ENCODE measurements at places on chromosomes 6 and 20.

DNA sequence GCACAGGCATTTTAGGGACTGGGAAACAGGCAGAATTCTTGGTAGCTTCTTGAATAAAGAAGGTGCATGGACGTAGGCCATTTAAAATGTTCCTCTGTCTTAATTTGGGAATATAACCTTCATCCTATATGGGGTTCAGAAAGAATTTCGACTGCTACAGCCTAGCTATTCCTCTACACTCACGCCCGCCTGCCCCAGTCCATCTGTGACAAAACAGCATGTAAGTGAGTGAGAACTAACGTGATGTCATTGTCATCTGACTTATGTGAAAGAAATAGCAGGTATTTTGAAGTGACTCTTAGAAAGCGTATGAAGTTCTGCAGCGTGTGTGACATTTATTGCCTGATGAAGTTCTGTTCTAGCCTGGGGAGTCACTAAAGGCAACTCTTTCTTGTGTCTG, 52.2 kb upstream of the SLC22A1 start:
- no peak for DNase-seq

DNA sequence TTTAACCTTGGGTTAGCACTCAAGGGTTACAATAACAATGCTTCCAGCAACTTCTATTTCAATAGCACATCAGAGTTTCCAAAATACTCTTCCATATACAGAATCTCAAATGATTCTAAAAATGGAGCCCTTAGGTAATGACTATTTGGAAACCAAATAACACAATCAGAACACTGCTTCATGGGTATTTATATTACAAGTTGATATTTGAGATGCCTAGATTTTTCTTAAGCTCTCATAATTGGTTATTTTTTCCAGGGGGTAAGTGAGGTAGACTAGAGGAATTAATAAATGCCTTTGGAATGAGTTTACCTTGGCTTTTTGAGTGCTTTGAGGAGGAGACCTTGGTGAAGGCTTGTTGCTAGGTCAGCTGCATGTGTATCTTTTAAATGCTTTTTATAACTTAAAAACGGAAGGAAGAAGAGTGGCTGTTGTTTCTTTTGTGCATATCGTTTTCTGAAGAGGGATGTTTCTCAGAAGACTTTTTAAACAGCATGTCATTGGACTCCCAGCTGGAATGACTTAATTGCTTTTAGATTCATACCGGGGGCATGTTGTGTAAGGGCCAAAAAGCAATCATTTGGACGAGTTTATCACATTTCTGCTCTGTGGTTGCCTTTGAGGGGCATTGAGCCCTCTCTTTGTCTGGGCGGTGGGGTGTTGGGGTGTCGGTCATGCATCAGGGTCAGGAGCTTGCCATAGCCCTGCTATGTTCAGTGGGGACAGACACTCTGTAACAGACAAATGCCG, 186.0 kb downstream of the DTNBP1 start:
- DNase-seq: no peak

- no peak for DNase-seq
Measured at GRCh38 chr6:46104209-46104608, 25.6 kb upstream of the ENPP4 start.

- no peak for DNase-seq
Measured at GRCh38 chr6:153412519-153412918, 281.4 kb upstream of the RGS17 start.

DNA sequence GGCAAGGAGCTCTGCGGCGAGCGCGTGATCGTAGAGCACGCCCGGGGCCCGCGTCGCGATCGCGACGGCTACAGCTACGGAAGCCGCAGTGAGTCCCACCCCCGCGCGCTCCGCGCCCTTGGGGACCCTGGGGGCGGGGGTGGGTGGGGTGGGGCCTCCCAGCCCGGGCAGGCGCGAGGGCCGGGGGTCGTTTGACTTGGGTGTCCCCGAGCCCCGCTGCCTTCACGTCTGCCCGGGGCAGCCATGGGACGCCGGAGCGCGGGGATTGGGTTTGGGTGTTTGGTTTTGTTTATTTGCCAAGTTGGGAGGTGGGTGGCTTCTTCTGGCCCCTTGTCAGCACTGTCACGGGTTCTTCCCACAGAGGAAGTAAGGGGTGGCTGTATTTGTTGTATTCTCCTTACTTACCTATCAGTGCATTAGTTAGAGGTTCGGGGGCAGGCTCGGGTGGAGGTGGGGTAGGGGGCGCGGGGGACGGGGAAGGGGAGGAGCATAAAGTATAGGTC, 777 bp downstream of the SRSF6 start:
- DNase-seq: no peak

Data from esophagus muscularis mucosa (tissue), 4 donors.